NCI-H1436 (cell line): ENCODE measurements at places on chromosomes 7 and 10.

GRCh38 chr10:113038183-113038582 is 88.1 kb downstream of the TCF7L2 start:
- DNase-seq, result no peak

DNA sequence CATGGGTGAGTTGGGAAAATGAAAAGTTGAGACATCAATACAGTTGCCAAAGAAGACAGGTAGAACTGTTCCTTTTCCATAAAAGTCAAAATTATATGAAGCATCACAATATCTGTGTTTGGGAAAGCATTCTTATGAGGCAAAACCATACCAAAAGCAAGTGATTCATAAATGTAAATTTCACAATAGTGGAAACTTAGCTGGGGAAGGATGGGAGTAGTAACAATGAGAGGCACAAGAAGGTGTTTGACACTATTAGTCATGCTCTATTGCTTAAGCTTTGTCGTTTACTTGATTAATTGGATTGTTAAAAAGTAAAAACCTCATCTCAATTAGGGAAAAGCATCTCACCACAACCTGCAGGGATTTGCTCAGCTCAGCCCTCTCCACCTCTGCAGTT is 240.2 kb downstream of the C7orf25 start:
- no peak for DNase-seq

- no peak for DNase-seq
These were observed 279.7 kb upstream of the RNF32 start for GRCh38 chr7:156360835-156361234.

- DNase-seq, result no peak
These were observed 12.3 kb downstream of the HYCC1 start for GRCh38 chr7:23001610-23002009.

GRCh38 chr7:9945857-9946256 is 1027.8 kb upstream of the PHF14 start:
- peak; percentile 92 for DNase-seq

DNA sequence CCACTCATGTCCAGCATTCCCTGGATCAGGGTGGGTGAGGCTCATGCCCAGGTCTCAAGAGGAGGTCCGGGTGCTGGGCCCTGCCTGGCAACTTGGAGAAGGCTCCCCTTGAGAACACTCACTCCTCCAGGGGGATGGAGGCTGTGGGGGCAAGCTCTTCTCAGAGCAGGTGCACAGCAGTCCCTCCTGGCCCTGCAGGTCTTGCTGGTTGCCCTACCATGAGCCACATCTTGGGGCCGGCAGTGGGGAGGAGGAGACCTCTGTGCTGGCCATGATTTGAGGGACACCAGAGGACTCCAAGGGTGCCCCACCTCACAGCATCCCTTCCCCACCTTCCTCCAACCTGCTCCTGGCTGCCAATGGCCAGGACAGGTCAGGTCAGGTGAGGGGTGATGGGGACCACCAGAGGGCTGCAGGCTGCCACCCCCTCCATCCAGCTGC is 87.4 kb upstream of the RET start:
- no peak for DNase-seq

DNA sequence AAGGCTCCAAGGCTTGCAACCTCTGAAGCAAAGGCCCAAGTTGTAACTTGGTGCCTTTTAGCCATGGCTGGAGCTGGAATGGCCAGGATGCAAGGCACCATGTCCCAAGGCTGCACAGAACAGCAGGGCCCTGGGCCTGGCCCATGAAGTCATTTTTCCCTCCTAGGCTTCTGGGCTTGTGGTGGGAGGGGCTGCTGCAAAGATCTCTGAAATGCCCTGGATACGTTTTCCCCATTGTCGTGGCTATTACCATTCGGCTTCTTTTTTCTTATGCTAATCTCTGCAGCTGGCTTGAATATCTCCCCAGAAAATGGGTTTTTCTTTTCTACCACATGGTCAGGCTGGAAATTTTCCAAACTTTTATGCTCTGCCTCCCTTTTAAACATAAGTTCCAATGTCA is 234.2 kb downstream of the CDK14 start:
- no peak for DNase-seq

GRCh38 chr7:51827631-51828030 is 511.0 kb upstream of the COBL start:
- no peak for DNase-seq

GRCh38 chr7:40354711-40355110 is 219.9 kb downstream of the SUGCT start:
- no peak for DNase-seq

- DNase-seq, result peak; percentile 75
These were observed 148.1 kb downstream of the SLIT1 start for GRCh38 chr10:97037365-97038361.

DNA sequence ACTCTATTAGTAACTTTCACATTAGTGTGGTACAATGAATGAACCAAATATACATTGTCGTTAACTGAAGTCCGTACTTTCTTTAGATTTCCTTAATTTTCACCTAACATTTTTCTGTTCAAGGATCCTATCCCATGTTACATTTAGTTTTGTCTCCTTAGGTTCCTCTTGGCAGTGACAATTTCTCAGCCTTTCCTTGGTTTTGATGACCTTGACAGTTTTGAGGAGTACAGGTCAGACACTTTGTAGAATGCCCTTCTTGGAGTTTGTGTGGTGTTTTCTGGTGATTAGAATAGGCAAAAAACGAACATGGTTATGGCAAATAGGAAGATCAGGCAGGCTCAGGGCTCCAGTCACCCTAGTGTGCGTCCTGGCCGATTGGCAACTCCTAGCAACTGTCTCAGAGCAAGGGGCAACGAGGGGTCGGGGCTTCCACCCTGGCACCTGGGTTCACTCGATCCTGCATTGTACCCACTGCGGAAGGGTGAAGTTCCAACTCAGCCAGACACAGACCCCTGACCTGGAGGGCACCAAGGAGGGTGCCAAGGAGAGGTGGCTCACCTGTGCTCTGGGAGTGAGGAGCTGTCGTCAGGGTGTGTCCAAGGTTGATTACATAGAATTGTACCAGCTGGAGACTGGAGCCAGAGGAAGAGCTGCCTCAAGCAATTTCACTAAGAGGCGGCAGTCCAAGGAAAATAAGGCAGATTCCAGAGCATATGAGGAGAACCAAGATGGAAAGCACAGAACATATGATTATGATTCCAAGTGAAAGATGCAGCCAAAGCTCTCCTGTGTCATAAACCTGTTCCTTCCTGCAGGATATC is 37.5 kb downstream of the PAPSS2 start:
- no peak for DNase-seq

DNA sequence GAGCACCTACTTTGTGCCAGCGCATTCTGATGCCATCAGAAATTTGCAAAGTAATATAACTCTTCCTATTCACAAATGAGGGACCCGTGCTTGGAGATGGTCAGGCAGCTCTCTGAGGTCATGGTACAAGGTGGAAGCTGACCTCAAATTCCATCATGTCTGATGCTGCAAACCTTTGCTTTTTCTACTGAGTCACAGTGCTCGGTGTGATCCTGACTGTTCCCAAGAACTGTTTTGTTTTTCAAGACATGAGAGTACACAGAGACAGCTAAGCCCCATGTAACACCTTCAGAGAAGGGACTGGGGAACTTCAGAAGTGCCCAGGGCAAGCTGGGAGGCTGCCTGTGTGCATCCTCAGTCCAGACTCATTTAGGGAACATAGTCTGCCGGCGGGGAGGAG is 111.3 kb downstream of the FRMD4A start:
- no peak for DNase-seq

GRCh38 chr7:34104115-34104514 is 198.8 kb downstream of the BMPER start:
- no peak for DNase-seq

GRCh38 chr10:29529146-29529545 is 105.6 kb downstream of the SVIL start:
- no peak for DNase-seq

DNA sequence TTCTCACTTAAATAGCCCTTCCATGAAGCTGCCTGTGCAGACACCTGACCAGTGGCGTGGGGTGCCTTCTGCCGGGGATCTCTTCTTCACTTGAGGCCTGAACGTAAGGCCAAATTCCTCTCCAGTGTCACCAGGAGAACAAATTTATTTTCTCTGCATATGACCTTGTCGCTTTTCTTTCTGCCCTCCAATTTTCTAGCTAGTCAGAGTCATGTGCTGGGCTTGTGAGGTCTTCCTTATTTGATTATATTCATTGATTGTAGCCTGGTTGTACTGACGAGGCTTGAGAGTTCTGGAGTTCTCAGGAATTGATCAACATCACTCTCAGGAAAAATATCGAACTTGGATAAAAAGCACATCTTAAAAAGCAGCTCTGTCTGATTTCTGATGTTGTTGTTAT is 255.7 kb downstream of the BUB3 start:
- no peak for DNase-seq

- no peak for DNase-seq
These were observed 3.1 kb downstream of the INA start for GRCh38 chr10:103280031-103280430.

GRCh38 chr10:83205861-83206260 is 933.4 kb upstream of the GHITM start:
- DNase-seq, result no peak

DNA sequence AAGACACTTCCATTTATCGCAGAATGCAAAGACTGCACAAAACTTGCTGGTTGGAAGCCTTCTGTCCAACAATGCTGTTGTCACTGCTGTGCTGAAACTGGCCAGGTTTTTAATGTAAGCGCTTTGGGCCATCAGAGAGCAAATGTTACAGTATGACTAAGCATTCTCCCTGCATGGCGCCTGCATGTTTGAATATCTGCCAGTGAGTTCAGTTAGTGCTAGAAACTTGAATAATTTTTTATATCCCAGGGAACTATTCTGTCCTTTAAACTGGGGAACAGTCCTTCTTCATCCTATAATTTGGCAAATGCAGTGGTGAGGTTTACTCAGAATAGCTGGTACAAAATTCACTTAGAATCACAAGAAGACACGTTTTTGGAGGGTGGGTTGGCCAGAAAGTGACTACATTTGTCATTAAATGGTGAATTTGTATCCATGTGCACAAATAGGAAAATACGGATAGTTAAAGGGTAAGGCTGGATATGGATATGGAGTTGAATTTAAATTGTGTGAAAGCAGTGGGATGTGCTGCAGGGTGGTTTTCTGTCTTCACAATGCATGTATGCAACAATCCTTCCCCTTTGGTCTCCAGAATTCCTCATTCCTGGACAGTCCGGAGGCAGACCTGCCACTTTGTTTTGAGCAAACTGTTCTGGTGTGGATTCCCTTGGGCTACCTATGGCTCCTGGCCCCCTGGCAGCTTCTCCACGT is 1.7 kb downstream of the ABCC2 start:
- no peak for DNase-seq

- no peak for DNase-seq
These were observed 237.7 kb downstream of the USP6NL start for GRCh38 chr10:11373717-11374171.

GRCh38 chr7:98423043-98423442 is 22.2 kb upstream of the BAIAP2L1 start:
- no peak for DNase-seq

DNA sequence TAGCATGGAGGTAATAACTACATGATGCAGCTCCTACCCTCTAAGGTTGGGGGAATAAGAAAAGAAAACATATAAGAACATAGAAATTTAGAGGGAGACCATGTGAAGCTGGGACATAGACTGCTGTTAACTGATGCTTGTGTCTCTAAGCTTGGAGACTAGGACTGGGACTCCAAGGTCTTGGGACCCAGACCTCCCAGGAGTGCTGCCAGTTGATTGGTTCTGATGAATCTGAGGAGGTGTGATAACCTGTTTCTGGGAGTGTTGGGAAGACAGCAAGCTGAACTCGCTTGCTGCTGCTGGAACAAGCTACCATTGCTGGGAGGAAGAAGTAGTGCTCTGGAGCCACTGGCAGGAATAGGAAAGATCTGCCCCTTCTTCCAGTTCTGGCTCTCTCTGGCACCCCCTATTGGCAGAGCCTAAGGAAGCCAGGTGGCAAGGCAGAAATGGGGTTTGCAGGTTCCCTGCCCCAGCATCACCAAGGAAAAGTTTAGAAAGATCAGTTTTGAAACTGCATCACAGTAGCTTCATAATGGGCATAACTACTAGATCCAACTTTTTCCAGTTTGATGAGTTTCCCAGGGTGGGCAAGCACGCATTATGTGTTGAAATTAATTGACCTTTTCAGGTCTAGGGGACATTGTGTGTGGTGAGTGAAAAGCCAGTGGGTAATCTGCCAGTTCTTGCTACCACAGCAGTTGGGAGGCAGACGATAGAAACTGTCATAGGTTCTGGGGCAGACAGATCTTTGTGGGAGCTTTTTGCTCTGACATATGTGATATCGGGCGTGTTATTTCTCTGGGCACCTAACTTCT is 140.7 kb downstream of the SND1 start:
- peak; percentile 36 for DNase-seq

GRCh38 chr10:72846238-72846637 is 47.3 kb upstream of the OIT3 start:
- no peak for DNase-seq

DNA sequence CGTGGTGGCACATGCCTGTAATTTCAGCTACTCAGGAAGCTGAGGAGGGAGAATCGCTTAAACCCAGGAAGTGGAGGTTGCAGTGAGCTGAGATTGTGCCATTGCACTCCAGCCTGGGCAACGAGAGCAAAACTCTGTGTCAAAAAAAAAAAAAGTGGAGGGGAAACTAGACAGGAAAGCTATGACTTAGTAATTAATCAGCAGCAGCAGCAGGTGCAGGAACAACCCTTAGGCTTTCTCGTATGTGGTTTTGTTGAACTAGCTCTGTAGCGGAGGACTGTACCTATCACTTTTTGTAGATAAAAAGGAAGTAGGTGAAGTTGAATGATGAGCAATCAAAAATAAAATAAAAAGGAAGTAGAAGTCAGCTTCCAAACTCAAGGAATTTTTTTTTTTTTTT is 76.9 kb upstream of the KMT2C start:
- DNase-seq, result no peak

GRCh38 chr7:87128861-87129267 is 23.4 kb upstream of the DMTF1 start:
- peak; percentile 9 for DNase-seq
